ENCODE measurements at places on chromosomes 13 and 19.
A peak's percentile ranks its signal among the peaks of the same experiment; 100 is the strongest.

GRCh38 chr13:20938302-20938701 is 35.8 kb upstream of the XPO4 start:
- DNase-seq: no peak

DNA sequence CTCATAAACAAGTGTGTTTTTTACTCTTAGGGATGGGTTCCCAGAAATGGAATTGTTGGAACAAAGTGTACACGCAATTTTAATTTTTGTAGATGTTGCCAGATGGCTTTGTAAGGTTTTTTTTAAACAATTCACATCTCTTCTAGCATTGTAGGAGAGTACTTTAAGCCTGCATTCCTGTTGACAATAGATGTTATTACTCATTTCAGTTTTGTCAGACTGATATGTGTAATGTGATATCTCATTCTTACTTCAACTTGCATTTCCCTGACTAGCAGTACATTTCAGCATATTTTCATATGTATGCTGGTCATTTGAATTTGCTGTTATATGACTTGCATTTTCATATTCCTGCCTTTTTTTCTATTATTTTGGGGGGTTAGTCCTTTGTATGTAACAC is 186.6 kb upstream of the SLITRK6 start:
- no peak for DNase-seq

GRCh38 chr19:51695088-51695487 is 2.0 kb downstream of the SPACA6 start:
- DNase-seq: no peak

DNA sequence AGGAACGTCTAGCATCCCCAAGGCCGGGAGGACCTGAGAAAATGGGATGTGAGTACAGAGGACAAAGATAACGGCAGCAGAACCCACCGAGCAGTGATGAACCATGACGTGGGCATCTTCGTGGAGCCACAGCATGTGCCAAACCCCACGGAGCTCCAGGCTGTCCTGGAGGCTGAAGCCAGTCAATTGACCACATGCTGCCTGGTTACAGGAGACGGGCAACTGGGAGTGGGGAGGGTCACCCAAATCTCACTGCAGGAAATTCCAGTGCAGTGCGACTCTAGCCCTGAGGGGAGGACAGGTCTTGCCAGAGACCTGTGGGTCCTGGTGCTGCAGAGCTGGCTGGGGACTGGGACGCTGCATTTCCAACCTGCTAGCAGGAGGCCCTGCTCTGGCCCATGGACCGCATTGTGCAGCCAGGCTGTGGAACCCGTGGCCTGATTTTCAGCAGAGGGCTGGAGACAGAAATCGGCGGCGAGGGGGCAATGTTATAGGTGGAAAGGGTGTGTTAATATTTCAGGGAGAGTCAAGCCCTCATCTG is 3.2 kb upstream of the GRTP1 start:
- no peak for DNase-seq

- DNase-seq: peak; percentile 78
These were observed 839 bp upstream of the CKAP2 start for GRCh38 chr13:52454459-52454819.

DNA sequence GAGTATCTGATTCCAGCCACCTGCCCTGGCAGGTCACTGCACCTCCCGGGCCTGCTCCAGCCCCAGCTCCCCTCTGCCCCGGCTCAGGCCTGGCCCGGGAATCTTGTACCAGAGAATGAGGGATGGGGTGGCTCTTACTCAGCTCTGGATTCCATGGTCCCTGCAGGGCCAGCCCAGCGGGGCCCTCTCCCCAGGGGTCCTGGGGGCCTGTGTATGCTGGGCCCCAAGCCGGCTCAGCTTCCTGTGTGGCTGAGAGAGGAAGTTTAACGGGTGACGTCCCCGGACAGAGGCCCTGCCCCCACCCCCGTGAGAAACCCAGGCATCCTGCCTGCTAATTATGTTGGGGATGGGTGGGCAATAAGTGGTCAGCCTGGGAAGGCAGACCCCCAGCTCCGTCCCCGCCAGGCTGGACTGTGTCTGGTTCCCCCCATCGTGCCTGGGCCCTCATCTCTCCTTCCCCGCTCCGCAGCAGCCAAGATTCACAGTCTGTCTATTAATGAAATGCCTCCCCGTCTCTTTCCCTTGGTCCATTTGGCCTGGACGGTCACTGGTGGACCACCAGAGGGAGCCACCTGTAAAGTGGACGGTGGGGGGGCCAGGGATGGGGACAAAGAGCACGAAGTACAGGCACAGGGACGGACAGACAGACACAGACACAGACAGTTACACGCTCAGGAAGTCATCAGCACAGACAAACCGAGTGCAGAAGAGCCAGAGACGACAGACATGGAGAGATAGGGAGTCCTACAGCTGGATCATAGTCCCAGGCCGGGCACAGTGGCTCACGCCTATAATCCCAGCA is at the start of gene DENND1C:
Gene DENND1C (minus strand): TSS at position 247 of the 802 bp plus-strand sequence. CDS start 92 bp downstream, at position 155.
- peak; percentile 29 for DNase-seq

- DNase-seq: no peak
These were observed 13.2 kb upstream of the EIF3G start for GRCh38 chr19:10132905-10133304.

DNA sequence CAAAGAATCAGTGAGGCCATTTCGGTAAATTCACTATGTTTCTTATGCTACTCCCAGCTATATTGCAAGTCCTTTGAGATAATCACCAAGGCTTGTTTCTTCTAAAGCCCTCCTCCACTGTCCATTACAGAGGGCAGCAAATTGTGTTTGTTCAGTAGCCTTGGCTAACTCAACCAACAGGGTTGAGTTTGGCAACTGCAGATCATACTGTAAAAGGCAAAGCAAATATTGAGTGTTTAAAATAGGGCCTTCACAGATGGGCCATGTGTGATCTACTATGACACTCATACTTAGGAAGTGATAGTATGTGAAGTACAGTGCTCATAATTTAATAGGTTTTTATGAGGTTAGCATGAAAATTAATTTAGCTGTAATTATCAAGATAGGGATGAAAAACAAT is 171.3 kb downstream of the DACH1 start:
- DNase-seq: no peak

DNA sequence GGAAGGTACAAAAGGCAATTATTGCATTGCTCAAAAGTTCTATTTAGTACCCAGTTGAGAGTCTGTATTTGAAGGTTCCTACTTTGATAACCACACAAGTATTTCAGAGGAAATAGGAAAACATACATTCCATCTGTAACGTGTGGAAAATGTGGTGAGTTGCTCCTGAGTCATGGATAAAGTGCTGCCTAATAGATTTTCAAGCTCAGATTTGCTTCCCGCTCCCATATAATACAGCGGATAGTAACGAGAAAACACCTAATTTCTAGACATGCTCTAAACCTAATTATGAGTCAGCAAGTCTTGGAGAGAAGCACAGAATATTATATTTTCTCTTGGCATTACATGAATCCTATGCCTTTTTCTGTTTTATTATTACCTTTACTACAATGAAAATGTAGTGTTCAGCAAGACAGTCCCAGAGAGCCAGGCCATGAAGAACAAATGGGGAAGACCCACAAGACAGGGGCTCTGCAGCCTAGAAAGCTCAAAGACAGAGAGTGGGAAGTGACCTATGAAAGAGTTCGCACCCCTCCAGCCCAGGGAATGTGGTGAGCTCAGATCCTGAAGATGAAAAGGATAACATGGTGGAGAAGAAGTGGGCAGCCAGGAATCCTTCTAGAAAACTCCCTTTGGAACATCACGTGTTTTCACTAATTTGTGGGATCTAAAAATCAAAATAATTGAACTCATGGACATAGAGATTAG is 116.1 kb downstream of the STARD13 start:
- DNase-seq: no peak

GRCh38 chr13:46595136-46595884 is 42.3 kb downstream of the LRCH1 start:
- DNase-seq: no peak
